ENCODE measurements at places on chromosomes 11 and 22.

GRCh38 chr22:43883012-43883661, 8.7 kb downstream of the PNPLA5 start:
- DNase-seq, result peak; percentile 73

- no peak for DNase-seq
Measured at GRCh38 chr11:81224396-81224795, 1509.3 kb downstream of the FAM181B start.

DNA sequence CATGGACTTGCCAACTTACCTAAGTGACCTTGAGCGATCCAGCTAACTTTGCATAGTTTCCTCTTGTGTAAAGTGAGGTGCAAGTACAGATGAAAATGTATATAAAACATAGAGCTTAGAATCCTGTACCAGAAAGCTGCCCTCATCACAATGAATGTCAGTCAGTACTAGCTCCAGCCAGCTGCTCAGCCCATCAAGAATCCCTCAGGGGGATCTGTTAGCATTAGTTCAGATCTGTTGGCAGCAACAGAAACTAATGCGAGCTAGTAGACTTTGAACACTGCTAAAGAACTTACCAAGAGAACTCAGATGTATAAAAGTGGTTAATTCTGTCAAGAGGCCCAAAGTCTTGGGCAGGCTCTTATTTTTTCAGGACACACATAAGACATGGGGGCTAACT, 6.3 kb upstream of the C11orf91 start:
- DNase-seq, result no peak

- no peak for DNase-seq
Measured at GRCh38 chr11:49221112-49221511, 12.7 kb upstream of the FOLH1 start.

DNA sequence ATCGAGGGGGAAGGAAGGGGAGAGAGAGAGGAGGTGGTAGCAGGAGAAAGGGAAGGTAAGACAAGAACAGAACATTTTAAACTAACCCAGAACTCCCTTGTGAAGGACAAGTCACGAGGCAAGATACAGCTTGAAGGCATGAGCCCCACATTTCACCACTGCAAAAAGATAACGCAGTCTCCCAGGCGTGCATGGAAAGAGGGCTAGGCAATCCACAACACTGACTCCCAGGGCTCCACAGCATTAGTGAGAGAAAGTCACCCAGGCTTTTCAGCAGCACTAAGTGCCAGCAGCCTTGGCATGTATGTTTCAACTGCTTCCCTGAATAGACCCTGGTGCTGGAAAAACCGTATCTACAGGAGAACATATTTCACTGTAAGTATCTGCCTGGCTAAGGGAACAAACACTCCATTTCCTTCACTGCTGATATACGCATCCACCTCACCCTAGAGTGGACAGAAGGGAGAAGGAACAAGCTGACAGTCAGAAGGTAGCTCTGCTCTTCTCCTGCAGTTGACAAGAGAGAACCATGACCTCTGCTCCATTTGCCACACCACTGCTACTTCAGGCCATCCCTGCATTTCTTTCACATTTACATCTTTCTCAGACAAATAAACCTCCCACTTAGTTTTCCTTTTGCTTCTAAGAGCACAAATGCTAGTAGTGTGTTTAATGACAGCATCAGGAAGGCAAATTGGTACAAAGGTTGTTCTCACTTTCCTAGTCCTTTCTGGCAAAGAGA, 87.9 kb downstream of the AMBRA1 start:
- no peak for DNase-seq

DNA sequence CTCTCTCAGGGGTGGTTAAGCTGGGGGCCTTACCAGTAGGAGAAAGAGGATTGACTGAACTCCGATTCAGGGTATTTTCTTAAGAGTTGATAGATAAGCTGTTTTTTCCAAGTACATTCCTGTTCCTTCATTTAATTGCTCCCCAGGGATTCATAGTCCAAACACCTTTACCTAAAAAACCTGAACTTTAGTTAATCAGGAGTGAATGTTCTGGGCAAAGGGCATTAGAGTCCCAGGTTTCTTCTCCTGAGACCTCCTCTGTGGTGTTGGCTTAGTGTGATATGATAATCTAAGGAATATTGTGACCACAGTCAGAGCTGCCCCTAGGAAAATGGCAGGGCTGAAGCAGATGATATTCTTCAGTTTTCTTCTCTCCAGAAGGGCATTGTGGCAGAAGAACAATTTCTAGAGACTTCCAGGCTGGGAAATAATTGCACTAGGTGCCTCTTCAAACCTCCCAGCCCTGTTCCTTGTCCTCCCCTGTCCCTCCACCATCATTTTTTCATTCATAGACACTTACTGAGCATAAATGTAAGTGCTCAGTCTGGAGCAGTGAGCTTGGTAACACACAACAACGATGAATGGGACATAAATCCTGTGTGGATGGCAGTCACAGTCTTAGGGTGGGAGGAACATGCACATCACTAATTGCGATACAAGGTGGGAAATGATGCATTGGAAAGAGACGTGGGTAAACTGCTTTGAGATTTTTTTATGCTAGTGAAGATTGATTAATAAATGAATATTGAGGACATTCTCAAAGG, 11.5 kb upstream of the GRAMD1B start:
- DNase-seq, result no peak

DNA sequence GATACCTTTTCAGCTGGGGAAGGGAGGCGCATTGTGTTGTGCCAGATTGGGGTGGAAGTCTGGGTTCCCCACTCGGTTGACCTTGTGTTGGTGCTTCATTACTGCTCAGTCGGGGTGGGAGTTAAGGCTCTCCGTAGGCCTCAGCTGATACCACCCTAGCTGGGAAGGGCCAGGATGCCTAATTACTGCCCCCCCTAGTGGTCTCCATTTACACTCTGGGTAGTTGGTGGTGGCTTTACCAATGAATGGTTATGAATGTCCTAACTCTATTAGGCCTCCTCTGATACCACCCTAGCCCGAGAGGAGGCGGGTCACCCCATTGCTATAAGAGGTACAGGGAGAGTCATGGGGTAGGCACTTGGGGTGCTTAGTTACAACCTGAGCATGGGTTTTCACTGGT, 27.5 kb upstream of the HIKESHI start:
- DNase-seq, result no peak

DNA sequence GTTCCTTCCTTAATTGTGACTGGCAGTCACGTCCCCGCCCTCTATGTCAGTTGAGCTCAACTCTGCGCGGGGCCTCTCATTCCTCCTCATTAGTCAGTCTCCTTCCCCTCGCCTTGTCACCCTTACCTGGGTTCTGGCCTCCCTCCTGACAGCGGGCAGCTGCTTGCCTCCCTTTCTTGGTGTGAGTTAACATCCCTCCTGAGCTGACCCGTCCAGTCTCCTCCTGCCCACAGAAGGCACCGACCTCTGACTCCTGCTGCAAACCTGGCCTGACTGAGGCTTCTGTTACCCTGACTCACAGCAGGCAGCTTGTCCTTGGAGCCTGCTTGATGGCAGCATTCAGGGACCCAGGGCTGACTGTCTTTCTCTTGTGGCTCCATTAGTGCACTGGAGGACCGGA, 45.2 kb downstream of the GRIK4 start:
- no peak for DNase-seq

DNA sequence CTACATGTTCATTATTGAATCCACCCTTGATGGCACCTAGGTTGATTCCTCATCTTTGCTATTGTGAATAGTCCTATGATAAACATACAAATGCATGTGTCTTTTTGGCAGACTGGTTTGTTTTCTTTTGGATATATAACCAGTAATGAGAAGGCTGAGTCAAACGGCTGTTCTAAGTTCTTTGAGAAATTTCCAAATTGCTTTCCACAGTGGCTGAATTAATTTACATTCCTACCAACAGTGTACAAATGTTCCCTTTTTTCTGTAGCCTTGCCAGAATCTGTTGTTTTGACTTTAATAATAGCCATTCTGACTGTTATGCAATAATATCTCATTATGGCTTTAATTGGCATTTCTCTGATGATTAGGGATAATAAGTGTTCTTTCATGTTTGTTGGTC, 184.9 kb downstream of the CASP12 start:
- no peak for DNase-seq

GRCh38 chr22:38276166-38276565, 3.4 kb upstream of the TMEM184B start:
- DNase-seq, result no peak

DNA sequence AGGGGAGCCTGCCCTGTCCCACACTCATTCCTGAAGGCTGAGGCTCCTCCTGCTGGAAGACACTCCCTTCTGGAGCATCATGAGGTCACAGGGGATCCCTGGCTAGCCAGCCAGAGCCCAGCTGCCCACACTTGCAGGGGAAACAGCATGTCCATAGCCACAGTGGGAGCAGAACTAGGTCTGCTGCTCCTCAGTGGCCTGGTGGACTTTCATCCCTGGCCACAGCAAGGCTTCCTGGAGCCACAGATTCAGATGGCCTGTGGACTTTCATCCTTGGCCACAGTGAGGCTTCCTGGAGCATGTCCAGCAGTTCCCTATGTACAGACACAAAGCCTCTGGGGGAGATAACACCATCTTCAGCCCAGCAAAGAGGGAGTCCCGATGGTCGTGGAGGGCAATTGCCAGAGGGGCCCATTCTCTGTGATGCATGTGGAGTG, 5.9 kb upstream of the APOL6 start:
- no peak for DNase-seq

DNA sequence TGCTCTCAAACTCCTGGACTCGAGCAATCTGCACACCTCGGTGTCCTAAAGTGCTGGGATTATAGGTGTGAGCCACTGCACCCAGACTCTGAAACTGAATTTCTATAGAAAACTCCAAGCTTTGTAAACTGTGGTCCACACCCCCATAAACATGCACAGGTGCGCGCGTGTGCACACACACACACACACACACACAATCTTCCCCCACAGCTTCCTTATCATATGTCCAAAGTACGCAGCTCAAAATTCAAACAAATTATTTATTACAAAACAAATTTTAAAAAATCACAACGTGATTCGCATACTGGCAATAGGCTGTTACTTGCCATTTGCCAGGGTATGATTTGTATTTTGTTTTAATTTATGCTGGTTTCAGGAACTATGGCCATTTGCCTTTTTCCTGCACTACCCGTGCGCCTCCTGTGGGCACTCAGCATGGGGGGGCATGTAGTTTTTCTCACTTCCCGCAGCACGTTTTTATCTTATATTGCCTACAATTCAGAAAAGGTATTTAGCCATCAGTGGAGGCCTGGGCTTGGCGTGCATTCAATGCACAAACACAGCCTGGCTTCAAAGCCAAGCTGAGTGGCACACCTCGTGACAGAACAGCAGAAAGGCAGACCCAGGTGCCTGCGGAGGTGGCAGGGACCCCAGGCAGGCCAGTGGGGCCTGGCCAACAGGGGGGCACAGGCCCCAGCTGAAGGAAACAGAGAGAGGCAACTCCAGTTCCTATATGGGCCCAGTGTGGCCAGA, 10.8 kb upstream of the SNX32 start:
- DNase-seq, result no peak

- DNase-seq, result peak; percentile 72
Measured at GRCh38 chr22:35154937-35155387, 89.0 kb downstream of the ISX start.

DNA sequence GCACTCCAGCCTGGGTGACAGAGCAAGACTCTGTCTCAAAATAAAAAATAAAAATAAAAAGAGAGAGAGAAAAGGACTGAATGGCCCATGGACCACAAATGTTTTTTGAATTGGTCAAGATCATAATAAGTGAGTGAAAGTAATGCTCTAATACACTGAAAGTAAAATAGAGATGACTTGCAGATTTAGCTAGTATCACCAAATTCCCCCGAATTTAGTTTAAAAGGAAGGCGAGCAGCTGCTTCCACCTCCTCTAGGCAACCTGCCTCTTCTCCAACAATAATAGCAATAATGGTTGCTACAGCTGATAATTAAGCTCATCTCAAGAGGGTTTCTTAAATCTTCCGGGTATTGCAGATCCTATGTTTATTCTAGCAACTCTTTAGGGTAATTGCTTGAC, 36.8 kb downstream of the CELF1 start:
- DNase-seq, result no peak

DNA sequence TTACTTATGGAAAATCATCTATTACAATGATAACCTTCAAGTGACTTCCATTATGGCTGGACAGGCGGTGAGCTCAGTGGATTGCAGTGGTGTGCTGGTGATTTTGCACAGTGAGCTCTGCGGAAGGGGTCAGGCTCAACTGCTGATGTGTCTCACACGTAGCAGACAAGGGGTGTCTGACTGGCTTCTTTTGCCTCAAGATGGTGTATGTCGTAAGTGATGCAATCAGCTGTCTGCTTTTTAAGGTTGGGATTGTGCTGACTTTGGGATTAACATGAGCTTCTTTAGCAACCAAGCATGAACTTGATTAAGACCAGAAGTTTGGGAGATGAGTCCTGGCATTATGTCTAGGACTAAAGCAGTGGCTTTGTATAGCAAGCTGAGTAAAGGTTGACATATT, 49.5 kb downstream of the POLD3 start:
- DNase-seq, result no peak

DNA sequence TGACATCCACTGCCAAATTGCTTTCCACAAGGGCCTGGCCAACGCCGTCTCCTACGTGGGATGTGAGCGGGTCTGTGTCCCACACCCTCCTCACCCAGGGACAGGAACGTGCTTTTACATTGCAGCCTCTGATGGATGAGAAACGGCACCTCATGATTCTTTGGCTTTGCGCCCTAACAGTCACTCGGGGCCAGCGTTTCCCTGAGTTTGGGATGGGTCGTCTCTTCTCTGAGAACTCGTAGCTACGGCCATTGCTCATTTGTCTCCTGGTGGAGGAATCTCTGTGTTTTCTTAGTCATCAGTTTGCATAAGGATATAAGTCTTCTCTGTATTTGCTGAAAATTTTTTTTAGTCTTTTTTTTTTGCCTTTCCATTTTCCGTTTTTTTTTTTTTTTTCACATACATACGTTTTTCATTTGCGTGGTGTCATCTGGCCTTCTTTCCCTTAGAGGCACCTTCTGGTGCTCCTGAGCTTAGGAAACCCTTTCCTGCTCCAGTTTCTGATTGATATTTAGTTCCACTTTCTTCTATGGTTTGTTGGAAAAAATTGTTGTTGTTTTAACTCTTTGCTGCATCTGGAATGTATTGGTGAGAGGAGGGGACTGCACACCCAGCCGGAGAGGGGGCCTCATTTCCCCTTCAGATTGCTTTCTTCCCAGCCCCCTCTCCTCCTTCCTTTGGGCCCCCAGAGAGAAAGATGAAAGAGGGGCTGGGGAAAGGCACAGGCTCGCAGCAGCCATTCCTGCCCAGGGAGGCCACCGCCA, 12.0 kb downstream of the TNNT3 start:
- no peak for DNase-seq

DNA sequence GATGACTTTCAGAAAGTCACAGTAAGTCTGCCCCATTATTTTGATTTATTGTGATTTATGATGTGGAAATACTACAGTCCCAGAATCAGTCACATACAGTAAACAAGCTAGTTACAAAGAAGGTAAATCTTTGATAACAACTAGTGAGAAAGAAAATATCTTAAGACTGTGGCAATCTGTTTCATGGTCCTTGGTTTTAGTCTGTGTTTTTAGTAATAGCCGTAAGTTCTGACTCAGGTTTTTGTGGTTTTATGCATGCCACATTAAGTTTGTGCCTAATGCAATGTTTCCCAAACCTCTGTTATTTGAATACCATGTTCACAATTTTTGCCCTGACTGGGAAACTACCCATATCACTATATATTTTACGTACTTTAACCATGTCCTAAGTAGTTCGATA, 6.7 kb downstream of the CEP295 start:
- DNase-seq, result no peak

GRCh38 chr11:68778205-68778604, 26.9 kb upstream of the TESMIN start:
- DNase-seq, result no peak
